ENCODE measurements at places on chromosomes 5 and 9. TPM values are rescaled to one million over a fixed set of nuclear protein-coding genes. Genes with fewer than 3 reads are reported as not detected.

Gene MEIKIN
- total RNA-seq: not detected

Gene TYRP1
- total RNA-seq: 0.74 TPM

Gene IFNA2
- total RNA-seq: not detected

Gene RNF183
- total RNA-seq: not detected

Gene PCDHA4
- 0.07 TPM for total RNA-seq

Gene FAM120A
- total RNA-seq: 99.0 TPM

Gene LECT2
- total RNA-seq: not detected

Gene DENND1A
- total RNA-seq: 20.5 TPM

Gene LCN1
- not detected for total RNA-seq

Gene GOLM1
- 47.3 TPM for total RNA-seq

Gene EHMT1
- 39.1 TPM for total RNA-seq

Gene TARS1
- total RNA-seq: 376 TPM

Gene CCNJL
- 13.8 TPM for total RNA-seq

Gene PCDHB4
- not detected for total RNA-seq

Gene RGS3
- total RNA-seq: 51.4 TPM

Gene CDH10
- total RNA-seq: 0.06 TPM
